ENCODE measurements at places on chromosomes 13 and 19. TPM values are rescaled to one million over a fixed set of nuclear protein-coding genes. Genes with fewer than 3 reads are reported as not detected.

DIRAS1 gene
- total RNA-seq: 6.9 TPM

KRTDAP gene
- total RNA-seq: not detected

ZNF563 gene
- total RNA-seq: 2.3 TPM

PCDH17 gene
- total RNA-seq: 0.62 TPM

ADPRHL1 gene
- total RNA-seq: 2.9 TPM

C3 gene
- total RNA-seq: 0.56 TPM

IER2 gene
- 148 TPM for total RNA-seq

CYP2A6 gene
- not detected for total RNA-seq

CGB5 gene
- not detected for total RNA-seq

Data from osteocyte (in vitro differentiated cells).